ENCODE measurements at places on chromosomes 12 and 14.

DNA sequence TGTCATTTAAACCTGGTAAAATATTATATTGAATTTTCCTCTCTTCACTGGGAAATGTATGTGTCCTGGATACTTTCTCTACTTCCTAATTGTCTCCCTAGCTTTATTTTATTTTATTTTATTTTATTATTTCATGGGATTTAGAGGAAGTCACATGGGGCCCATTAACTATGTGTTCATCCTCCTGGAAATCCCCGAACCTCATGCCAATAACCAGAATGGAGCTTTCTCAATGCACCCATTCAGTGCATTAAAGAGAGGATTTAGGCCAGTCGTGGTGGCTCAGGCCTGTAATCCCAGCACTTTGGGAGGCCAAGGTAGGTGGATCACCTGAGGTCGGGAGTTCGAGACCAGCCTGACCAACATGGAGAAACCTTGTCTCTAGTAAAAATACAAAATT lies 1.3 kb upstream of the RPGRIP1 start:
- no peak for DNase-seq

- DNase-seq: no peak
These were observed 86.5 kb downstream of the SLC25A47 start for GRCh38 chr14:100409651-100410050.

DNA sequence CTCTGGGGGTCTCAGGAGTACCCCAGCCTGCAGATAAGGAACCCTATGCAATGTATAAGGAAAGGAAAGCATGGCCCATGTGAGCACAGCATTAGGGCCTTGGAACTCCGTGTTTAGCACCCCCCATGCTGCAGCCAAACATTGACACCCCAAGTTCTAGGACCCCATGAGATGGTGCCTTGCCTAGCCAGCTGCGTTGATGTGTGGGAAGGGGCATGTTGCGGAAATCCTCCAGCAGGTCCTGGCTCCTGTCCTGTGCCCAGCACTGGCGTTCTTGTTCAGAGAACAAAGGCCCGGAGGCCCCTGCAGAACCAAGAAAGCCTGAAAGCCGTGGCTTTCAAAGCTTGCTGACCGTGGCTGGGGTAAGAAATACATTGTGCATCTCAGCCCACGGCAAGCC lies 99.4 kb upstream of the DIO3 start:
- no peak for DNase-seq

DNA sequence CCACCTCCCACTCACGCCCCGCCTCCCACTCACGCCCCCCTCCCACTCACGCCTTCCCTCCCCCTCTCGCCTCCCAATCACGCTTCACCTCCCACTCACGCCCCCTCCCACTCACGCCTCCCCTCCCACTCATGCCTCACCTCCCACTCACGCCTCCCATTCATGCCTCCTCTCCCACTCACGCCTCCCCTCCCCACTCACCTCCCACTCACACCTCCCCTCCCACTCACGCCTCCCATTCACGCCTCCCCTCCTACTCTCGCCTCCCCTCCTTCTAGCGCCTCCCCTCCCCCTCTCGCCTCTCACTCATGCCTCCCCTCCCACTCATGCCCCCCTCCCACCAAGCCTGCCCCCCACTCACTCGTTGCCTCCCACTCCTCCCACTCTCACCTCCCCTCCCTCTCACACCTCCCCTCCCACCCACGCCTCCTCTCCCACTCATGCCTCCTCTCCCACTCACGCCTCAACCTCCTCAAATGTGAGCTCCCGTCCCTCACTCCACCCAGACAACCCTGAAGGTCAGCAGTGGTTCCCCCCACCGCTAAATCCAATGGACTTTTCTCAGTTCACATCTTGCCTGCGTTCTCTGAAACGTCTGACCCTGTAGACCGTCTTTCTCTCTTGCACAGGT lies 39.8 kb downstream of the TMEM63C start:
- DNase-seq: no peak

DNA sequence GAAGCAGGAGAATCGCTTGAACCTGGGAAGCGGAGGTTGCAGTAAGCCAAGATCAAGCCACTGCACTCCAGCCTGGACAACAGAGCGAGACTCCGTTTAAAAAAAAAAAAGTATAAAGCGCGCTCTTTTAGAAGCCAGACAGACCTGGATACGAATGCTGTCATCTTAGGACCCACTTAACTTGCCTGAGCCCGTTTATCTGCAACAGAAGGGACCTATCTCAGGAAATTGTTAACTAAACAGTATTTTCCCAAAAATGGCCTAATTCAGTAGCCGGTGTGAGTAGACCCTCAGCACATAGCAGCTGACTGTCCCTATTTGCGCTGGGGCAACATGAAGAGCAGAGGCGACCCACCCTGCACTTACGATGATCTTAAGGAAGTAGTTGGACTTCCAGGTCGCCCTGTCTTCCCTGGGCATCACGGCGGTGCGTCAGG lies 529 bp downstream of the RPLP0 start:
- DNase-seq: no peak

DNA sequence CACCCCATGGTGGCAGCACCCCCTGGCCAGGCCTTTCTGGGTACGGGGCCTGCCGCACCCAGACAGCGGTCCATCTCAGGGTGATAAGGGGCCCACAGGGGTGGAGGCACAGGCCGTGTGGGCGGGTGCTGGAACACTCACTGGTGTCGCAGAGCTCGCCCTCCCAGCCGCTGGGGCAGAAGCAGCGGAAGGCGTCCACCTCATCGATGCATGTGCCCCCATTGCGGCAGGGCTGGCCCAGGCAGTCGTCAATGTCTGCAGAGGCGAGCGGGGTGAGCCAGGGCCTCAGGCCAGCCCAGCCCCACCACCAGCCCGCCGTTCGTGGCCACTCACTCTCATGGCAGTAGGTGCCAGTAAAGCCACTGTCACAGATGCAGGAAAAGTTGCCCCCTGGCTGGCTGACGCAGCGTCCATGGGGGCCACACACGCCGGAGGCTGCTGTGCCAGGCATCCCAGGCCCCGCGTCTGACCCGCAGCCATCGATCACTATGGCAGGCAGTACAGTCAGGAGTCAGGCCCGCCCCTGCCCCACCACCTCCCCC lies 19.9 kb downstream of the JAG2 start:
- DNase-seq: no peak

- DNase-seq: no peak
These were observed 4.1 kb upstream of the CCER1 start for GRCh38 chr12:90959032-90959431.

DNA sequence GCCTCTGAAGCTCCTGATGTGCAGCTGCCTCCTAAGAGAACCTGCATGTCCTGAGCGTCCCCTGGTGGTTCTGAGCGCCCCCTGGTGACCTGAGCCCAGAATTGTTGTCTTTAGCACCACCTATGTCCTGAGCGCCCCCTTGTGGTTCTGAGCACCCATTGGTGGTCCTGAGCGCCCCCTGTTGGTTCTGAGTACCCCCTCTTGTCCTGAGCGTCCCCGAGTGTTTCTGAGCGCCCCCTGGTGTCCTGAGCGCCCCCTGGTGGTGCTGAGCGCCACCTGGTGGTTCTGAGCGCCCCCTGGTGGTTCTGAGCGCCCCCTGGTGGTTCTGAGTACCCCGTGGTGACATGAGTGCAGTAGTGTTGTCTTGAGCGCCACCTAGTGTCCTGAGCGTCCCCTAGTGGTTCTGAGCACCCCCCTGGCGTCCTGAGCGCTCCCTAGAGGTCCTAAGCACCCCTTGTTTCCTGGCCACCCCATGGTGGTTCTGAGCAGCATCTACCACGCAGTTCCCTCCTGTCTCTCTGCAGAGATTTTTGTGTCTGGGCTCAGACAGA lies 782.5 kb downstream of the TMEM121 start:
- DNase-seq: no peak

GRCh38 chr12:6620137-6620884 lies 13.1 kb upstream of the CHD4 start:
- no peak for DNase-seq

- DNase-seq: no peak
These were observed 55.5 kb downstream of the ETV6 start for GRCh38 chr12:11705010-11705409.

DNA sequence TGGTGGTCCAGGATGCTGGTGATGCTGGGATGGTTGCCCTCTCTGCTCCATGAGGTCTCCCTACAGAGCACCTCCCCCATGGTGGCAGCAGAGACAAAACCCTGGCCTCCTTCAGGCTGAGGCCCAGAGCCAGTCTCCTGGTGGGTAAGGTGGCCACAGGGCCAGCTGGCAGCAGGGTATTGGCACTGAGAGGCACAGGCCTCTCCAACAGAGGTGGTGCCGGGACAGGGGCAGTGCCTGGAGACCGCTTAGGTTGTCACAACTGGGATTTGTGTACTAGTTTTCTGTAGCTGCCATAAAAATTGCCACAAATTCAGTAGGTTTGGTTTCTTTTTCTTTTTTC lies 6.1 kb upstream of the MTA1 start:
- DNase-seq: no peak

GRCh38 chr12:131882804-131883520 lies 11.5 kb upstream of the ULK1 start:
- no peak for DNase-seq

GRCh38 chr14:83217492-83217891 lies 1683.8 kb upstream of the SEL1L start:
- DNase-seq: no peak

GRCh38 chr14:42000450-42000849 lies 393.8 kb downstream of the LRFN5 start:
- no peak for DNase-seq

DNA sequence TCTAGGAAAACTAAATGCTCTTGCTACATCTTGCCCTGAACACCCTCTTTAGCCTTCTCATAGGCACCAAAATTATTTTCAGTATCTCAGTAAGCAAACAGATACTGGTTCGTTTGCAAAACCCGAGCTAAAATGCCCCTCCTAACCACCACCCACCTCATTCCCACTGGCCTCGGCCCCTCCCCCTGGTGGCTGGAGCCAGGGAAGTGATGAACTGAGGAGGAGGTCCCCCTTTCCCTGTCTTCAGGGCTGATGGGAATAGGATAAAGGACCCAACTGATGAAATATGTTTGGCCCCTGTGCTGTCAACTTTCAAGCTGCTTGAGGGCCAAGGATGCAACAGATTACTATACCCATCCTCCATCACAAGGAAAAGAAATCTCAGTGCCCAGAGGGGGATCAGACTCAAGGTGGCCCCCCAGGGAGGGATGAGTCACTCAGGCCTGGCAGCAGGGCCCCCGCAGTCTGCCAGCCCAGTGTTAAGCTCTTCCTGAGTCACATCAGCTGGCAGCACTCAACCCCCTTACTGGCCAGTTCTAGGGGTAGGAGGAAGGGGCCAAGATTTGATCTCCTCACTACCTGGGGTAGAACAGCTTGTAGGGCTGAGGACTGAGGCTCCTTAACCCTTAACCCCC lies 1.7 kb downstream of the ANKRD52 start:
- no peak for DNase-seq

- no peak for DNase-seq
These were observed 56.0 kb downstream of the RNF34 start for GRCh38 chr12:121455766-121456420.

GRCh38 chr14:104865631-104866441 lies 768 bp downstream of the CEP170B start:
- DNase-seq: no peak

- no peak for DNase-seq
These were observed 330.5 kb downstream of the BCL11B start for GRCh38 chr14:98941481-98941880.

- no peak for DNase-seq
These were observed 104.1 kb downstream of the MYRFL start for GRCh38 chr12:69929125-69929524.

DNA sequence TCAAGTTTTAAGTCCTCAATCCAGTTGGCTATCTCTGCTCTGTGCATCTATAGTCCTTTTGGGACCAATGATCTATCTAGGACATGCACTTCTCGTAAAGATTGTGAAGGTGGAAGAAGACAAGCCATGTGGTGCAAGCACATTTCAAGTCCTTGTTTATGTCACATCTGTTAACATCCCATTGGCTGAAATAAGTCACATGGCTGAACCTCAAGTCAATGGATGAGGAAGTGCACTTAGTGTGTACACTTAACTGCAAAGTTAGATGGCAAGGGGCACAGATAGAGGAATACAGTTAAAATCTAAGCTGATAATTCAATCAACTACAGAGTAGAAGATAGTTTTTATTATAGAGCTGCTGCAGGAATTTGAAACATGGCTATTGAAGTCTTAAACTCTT lies 362.8 kb upstream of the TBX3 start:
- DNase-seq: no peak

DNA sequence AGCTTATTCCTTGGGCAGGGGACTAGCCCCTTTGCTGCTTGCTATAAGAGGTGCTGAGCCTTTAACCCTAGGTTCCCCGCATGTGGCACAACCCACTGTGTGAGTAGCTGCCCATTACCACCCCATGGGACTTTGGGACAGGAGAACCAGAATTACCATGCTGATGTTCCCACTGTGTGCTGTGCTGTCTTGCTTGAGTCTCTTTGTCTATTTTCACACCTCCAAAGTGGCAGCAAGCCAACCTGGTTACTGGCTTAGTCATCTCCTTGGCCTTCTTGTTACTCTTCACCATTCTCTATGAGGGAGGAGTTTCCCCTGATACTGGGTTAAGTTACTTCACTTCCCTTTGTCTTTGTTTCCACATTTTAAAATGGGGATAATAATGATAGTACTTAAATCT lies 73.4 kb upstream of the ETV6 start:
- DNase-seq: no peak

GRCh38 chr12:28569698-28570411 lies 379.6 kb downstream of the CCDC91 start:
- no peak for DNase-seq

GRCh38 chr12:93176610-93177126 lies 201.1 kb upstream of the NUDT4 start:
- no peak for DNase-seq

DNA sequence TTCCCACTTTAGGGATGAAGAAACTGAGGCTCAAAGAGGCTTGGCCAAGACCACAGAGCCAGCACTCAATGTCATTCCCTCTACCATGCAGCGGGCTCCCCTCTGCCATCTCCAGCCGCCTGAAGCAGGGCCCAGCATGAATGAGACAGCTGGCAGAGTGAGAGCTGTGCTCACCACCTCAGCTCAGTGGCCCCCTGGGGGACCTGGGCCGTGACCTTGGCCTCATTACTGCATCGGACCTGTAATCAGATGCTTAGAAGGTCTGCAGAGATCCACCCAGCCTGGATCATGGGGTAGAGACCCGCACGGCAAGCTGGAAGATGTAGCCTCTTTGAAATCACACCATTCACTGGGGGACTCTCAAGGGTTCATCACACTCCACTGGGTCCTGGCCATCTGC lies 22.7 kb upstream of the CORO1C start:
- DNase-seq: no peak

GRCh38 chr12:54418441-54419087 lies 502 bp downstream of the ITGA5 start:
- no peak for DNase-seq

- DNase-seq: no peak
These were observed 45.0 kb downstream of the SMOC1 start for GRCh38 chr14:69924201-69924600.

- DNase-seq: no peak
These were observed 900.6 kb downstream of the VRK1 start for GRCh38 chr14:97697772-97698171.

DNA sequence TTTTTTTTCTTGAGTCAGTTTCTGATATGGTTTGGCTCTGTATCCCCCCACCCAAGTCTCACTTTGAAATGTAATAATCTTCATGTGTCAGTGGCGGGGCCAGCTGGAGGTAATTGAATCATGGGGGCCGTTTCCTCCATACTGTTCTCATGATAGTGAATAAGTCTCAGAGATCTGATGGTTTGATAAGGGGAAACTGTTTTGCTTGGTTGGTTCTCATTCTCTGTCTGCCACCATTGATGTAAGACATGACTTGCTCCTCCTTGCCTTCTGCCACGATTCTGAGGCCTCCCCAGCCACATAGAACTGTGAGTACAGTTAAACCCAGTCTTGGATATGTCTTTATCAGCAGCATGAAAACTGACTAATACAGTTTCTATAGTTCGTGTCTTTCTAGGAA lies 42.9 kb downstream of the WNK1 start:
- DNase-seq: no peak

GRCh38 chr14:53888535-53889386 lies 67.9 kb downstream of the BMP4 start:
- no peak for DNase-seq
